GM23338 (cell line): ENCODE measurements at places on chromosomes 1 and 21. TPM values are rescaled to one million over a fixed set of nuclear protein-coding genes. Genes with fewer than 3 reads are reported as not detected.

IFNAR2 gene
- 11.1 and 18.2 TPM in 2 replicates for total RNA-seq

DNA sequence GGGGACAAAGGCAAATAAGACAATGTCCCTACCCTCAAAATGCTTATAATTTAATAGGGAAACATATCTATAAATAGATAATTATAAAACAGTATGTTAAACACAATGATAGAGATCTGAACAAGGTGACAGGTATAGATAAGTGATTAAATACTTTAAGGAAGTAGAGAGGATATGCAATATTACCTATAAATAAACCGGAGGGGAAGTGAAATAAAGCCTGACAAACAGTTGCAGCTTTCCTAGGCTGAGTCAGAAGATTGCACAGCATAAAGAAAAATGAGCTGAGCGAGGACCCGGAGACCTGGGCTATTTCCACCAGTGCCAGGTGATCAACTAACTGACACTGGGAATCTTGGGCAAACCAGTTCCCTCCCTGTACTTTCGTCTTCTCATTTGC lies 11.5 kb upstream of the PSRC1 start:
- H3K27ac ChIP-seq: no peak overlapping the region
- no peaks in the 10 kb centered on the region for H3K27me3 ChIP-seq
- no peak overlapping the region for H3K4me3 ChIP-seq
- no peaks in the 10 kb centered on the region for H3K4me1 ChIP-seq

TPTE gene
- not detected in 2 replicates for total RNA-seq

GPR3 gene
- total RNA-seq: 6.6 and 9.1 TPM in 2 replicates

DNA sequence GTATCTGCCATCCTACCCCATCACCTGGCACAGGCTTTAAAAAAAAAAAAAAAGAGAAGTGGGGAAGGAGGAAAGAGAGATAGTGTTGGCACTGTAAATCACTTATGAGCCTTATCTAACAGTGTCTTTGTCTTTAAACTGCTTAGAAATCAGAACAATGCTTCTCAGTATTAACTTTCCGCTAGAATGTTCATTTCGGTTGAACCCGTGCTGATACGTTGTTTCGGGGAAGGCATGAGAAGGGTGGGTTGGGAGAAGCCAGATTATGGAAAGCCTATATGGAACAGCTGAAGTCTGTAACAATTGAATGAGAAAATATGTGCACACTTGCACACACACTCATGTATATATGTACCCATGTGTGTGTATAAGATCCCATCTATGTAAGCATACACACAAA lies 170.8 kb downstream of the GALNT2 start:
- no peak for DNase-seq
- no peak overlapping the region for H3K4me3 ChIP-seq
- no peaks in the 10 kb centered on the region for H3K27me3 ChIP-seq
- H3K36me3 ChIP-seq: peaks cover 6% of the 10 kb centered on the region
- H3K4me1 ChIP-seq: peaks cover 12% of the 10 kb centered on the region

GRCh38 chr1:220372451-220372850 lies 100.2 kb upstream of the RAB3GAP2 start:
- no peaks in the 10 kb centered on the region for H3K27me3 ChIP-seq
- no peak for DNase-seq
- no peak overlapping the region for H3K27ac ChIP-seq
- H3K36me3 ChIP-seq: no peaks in the 10 kb centered on the region
- H3K4me3 ChIP-seq: no peak overlapping the region

COA6 gene
- 20.7 and 33.9 TPM in 2 replicates for total RNA-seq

PCP4L1 gene
- total RNA-seq: 1.4 and 3.8 TPM in 2 replicates

TSPEAR gene
- 0.35 TPM in 1 of 2 replicates, not detected in the other for total RNA-seq

TTC39A gene
- total RNA-seq: 5.4 and 7.1 TPM in 2 replicates

DNA sequence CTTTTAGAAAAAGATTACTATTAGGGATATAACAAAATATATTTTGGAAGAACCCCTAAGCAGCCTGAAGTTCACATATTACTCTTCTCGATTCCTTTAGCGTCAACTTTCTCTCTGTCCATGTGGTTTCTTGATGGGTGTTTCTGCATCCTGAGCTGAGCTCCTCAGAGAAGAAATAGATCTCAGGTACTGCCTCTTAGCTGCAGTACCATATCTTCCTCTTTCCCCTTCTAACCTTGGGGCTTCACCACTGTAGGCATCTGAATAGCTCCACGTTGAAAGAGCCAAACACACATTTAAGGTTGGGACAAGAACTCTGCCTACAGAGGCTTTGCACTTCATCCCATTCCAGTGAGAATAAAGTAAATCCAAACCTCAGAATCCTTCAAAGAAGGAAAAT lies 59.2 kb downstream of the SAMSN1 start:
- H3K27ac ChIP-seq: no peak overlapping the region
- no peaks in the 10 kb centered on the region for H3K36me3 ChIP-seq
- no peak for DNase-seq
- H3K4me3 ChIP-seq: no peak overlapping the region

GRCh38 chr1:64581843-64582185 lies 111.9 kb downstream of the CACHD1 start:
- no peak for DNase-seq
- peaks cover 27% of the 10 kb centered on the region for H3K4me1 ChIP-seq
- no peaks in the 10 kb centered on the region for H3K27me3 ChIP-seq

GRCh38 chr1:78091215-78091813 lies 45.5 kb downstream of the GIPC2 start:
- peak; percentile 62 for DNase-seq
- no peaks in the 10 kb centered on the region for H3K27me3 ChIP-seq
- no peak overlapping the region for H3K27ac ChIP-seq
- no peaks in the 10 kb centered on the region for H3K4me1 ChIP-seq

- no peaks in the 10 kb centered on the region for H3K4me1 ChIP-seq
- no peak overlapping the region for H3K27ac ChIP-seq
- H3K36me3 ChIP-seq: no peaks in the 10 kb centered on the region
- no peak overlapping the region for H3K4me3 ChIP-seq
- peak; percentile 29 for DNase-seq
These were observed 50.2 kb upstream of the USP25 start for GRCh38 chr21:15679630-15680029.

DNA sequence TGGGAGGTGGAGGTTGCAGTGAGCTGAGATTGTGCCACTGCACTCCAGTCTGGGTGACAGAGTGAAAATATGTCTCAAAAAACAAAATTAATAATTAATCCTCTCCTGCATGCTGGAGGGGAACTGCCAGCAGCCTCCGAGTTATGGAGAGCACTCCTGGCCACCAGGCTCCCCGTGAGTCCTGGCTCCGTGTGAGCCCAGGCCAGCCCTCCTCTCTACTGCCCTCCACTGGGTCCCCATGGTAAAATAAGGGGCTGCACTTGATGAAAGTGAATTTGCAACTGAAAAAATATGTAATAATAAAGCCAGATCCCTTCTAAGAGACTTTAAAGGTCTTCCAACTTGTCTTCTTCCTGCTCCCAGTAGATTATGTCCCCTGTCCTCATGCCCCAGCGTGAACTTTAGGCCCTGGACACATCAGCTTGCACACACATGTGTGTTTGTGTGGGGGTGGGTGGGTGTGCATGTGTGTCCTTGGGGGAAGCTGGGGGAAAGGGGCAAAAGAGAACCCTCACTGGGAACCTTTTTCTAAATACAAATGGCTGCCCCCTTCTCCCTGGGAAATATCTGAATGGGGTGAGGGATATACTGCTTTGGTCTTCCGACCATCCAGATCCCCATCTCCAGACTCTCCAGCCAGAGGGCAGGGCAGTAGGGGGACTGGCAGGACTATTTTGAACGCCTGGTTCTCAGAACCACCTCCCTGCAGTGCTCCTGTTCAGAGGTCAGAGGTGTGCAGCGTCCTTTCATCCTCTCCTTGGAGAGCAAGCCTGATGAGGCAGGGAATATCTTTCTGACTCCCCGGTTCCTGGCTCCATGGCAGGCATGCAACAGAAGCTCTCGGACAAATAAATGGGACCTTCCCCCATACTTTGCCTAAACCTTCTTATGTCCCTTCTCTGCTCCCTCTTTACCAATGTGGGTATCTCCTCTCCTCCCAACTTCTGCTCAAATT lies 26.2 kb downstream of the NEK2 start:
- no peak overlapping the region for H3K4me3 ChIP-seq
- H3K27me3 ChIP-seq: no peaks in the 10 kb centered on the region
- H3K4me1 ChIP-seq: no peaks in the 10 kb centered on the region
- DNase-seq: no peak
- no peak overlapping the region for H3K27ac ChIP-seq

DNA sequence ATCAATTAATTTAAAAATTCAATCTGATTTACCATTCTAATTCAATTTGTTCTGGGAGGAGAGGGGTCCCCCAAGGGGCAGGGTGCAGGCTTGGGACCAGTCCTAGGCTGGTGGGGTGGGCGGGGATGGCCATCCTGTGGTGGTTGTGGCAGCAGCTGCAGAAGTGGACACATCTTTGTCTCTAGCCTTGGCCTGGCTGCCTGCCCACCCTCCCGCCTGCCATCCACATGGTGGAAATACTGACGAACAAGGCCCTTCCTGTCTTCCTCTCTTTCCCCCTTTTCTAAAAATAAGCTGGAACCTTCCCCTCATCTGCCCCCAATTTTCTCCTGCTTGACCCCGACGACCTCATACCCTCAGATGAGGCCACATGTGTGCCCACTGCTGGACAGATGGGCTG lies 130.9 kb downstream of the FOXD2 start:
- no peak overlapping the region for H3K4me3 ChIP-seq
- no peak for DNase-seq
- no peaks in the 10 kb centered on the region for H3K36me3 ChIP-seq
- 0 out of 2 replicates have a peak, but pooled peaks cover 5% of the 10 kb centered on the region for H3K27me3 ChIP-seq
- H3K27ac ChIP-seq: no peak overlapping the region
- H3K4me1 ChIP-seq: peaks cover 36% of the 10 kb centered on the region

- DNase-seq: no peak
- H3K36me3 ChIP-seq: no peaks in the 10 kb centered on the region
- H3K4me1 ChIP-seq: peaks cover 11% of the 10 kb centered on the region; the same call in 1 of the 2 replicates
These were observed 10.5 kb upstream of the KDF1 start for GRCh38 chr1:26970810-26971209.

- H3K4me1 ChIP-seq: no peaks in the 10 kb centered on the region
- no peak overlapping the region for H3K4me3 ChIP-seq
- no peaks in the 10 kb centered on the region for H3K27me3 ChIP-seq
- peak; percentile 96 for DNase-seq
These were observed 38.1 kb downstream of the TNFRSF9 start for GRCh38 chr1:7902478-7903085.

- H3K27ac ChIP-seq: no peak overlapping the region
- H3K36me3 ChIP-seq: no peaks in the 10 kb centered on the region
- no peaks in the 10 kb centered on the region for H3K27me3 ChIP-seq
- peaks cover 19% of the 10 kb centered on the region for H3K4me1 ChIP-seq
- DNase-seq: no peak
These were observed 11.7 kb downstream of the IFFO2 start for GRCh38 chr1:18944810-18945209.

OR2AK2 gene
- total RNA-seq: 0.35 TPM in 1 of 2 replicates, not detected in the other

GRCh38 chr1:91505086-91505485 lies 4.4 kb downstream of the CDC7 start:
- peaks cover 25% of the 10 kb centered on the region for H3K4me1 ChIP-seq
- peak; percentile 2 for DNase-seq
- H3K4me3 ChIP-seq: no peak overlapping the region
- no peaks in the 10 kb centered on the region for H3K27me3 ChIP-seq

DNA sequence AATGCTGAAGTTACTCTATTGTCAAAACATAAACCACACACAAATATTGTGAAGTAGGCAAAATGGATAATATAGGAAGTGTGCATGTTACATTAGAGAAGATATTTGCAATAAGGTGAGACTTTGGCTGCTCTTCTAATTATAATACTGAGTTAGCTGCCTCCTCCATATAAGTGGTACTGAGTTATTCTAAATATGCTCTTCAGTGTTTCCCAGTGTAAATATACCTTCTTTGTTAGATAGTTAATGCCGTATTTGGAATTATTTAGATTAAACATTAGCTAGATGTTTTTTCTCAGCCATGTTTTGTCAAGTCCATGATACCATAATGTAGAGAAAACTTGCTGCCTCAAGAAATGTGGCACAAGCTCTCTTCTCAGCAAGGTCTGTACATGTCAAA lies 186.4 kb downstream of the PTPRC start:
- DNase-seq: no peak
- no peak overlapping the region for H3K4me3 ChIP-seq

DNA sequence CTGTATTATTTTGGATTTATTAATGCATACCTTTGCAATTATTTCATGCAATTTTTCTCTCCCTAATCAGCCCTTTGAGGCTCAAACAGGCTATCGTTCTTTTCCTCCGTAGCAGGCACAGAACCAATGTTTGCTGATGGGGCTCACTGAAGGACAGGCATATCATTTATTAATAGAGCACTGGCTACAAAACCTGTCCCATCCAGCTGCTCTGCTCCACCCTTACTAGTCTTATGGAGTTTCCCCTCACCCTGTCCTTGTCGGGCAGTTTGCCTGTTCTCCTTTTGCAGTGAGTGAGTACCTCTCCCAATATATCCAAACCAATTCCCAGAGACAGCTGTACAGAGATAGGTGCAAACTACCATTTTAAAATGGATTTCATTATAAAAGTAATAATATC lies 16.6 kb upstream of the FCAMR start:
- H3K4me3 ChIP-seq: no peak overlapping the region
- no peak for DNase-seq

FNDC5 gene
- 1.7 and 2.0 TPM in 2 replicates for total RNA-seq

FAM43B gene
- 3.0 and 3.6 TPM in 2 replicates for total RNA-seq

DNA sequence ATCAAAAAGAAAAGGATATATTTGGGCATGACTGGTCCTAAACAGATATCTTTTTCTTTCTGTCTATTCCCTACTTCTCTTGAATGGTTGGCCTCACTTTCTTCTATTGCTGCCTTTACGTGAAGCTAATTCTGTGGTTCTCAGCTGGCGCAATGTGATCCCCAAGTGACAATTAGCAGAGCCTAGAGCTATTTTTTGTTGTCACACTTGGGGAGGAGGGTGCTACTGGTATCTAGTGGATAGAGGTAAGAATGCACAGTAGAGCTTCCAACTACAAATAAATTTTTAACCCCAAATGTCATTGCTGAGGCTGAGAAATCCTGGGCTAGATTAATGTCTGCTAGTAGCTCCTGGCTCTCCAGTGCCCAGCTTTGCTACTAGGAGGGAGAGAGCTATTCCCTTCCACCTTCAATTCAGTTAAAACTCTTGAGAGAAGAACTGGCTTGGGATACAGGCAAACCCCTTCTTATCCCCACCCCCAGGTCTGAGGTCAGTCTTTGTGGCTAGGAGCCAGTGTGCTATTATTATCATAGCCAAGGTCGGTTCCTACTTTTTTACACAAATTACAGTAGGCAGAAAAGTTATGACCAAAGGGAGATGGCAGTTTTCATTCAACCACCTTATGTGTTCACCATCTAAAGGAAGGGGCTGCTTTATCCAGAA lies 102.1 kb downstream of the SNX7 start:
- DNase-seq: no peak
- H3K27ac ChIP-seq: no peak overlapping the region
- H3K36me3 ChIP-seq: no peaks in the 10 kb centered on the region
- no peaks in the 10 kb centered on the region for H3K4me1 ChIP-seq
- no peak overlapping the region for H3K4me3 ChIP-seq

GRCh38 chr1:245260110-245260882 lies 105.5 kb downstream of the KIF26B start:
- no peak overlapping the region for H3K27ac ChIP-seq
- H3K4me3 ChIP-seq: no peak overlapping the region
- peaks cover 18% of the 10 kb centered on the region for H3K4me1 ChIP-seq
- no peaks in the 10 kb centered on the region for H3K36me3 ChIP-seq

- H3K36me3 ChIP-seq: no peaks in the 10 kb centered on the region
- H3K4me3 ChIP-seq: no peak overlapping the region
- DNase-seq: peak; percentile 96
- H3K4me1 ChIP-seq: peaks cover 5% of the 10 kb centered on the region
- no peaks in the 10 kb centered on the region for H3K27me3 ChIP-seq
- 0 out of 2 replicates have a peak overlapping the region, but pooled peaks have one; percentile 11 for H3K27ac ChIP-seq
These were observed 39.8 kb upstream of the CLIC4 start for GRCh38 chr1:24705260-24706073.

GRCh38 chr1:13549521-13549920 lies 34.1 kb upstream of the PDPN start:
- H3K27me3 ChIP-seq: no peaks in the 10 kb centered on the region
- no peaks in the 10 kb centered on the region for H3K36me3 ChIP-seq
- no peaks in the 10 kb centered on the region for H3K4me1 ChIP-seq
- DNase-seq: peak; percentile 29
- no peak overlapping the region for H3K27ac ChIP-seq

DMBX1 gene
- not detected in 2 replicates for total RNA-seq
